Caco-2 (cell line): ENCODE measurements at places on chromosomes 4 and X.

- no peaks in the 10 kb centered on the region for H3K27me3 ChIP-seq
- no peak for DNase-seq
- no peaks in the 10 kb centered on the region for H3K4me1 ChIP-seq
- no peaks in the 10 kb centered on the region for H3K36me3 ChIP-seq
Observed at GRCh38 chr4:4339504-4340085, 47.3 kb upstream of the NSG1 start.

- no peak for DNase-seq
- H3K4me1 ChIP-seq: 0 out of 2 replicates have a peak, but pooled peaks cover 4% of the 10 kb centered on the region
- H3K36me3 ChIP-seq: no peaks in the 10 kb centered on the region
- H3K27ac ChIP-seq: no peak overlapping the region
- H3K4me3 ChIP-seq: no peak overlapping the region
Observed at GRCh38 chr4:113101669-113102068, 52.2 kb downstream of the ANK2 start.

GRCh38 chr4:57102050-57102624 lies 8.0 kb downstream of the IGFBP7 start:
- no peak for DNase-seq
- no peaks in the 10 kb centered on the region for H3K36me3 ChIP-seq
- no peaks in the 10 kb centered on the region for H3K27me3 ChIP-seq

- no peak for DNase-seq
- no peaks in the 10 kb centered on the region for H3K27me3 ChIP-seq
- no peaks in the 10 kb centered on the region for H3K36me3 ChIP-seq
- H3K4me3 ChIP-seq: no peak overlapping the region
- H3K27ac ChIP-seq: no peak overlapping the region
Observed at GRCh38 chrX:68998716-68999115, 166.5 kb downstream of the PJA1 start.

DNA sequence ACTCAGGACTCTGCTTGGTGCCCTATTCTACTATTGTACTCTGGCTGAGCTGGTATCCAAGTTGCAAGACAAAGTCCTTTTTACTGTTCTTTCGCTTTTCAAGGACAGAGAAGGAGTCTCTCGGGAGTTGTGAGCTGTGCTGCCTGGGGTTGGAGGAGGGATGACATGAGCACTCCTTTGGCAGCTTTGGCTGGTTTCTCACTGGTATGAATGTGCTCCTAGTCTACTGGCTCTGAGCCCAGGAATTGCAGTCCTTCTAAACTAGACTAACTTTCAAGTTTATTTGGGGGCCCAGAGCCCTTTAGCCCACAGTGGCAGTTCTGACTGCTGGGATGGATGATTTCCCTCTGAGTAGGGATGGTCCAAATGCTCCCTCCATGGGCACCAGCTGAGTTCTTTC lies 997.1 kb downstream of the RAB28 start:
- no peak for DNase-seq
- no peak overlapping the region for H3K4me3 ChIP-seq
- H3K4me1 ChIP-seq: no peaks in the 10 kb centered on the region
- H3K27ac ChIP-seq: no peak overlapping the region
- H3K36me3 ChIP-seq: no peaks in the 10 kb centered on the region

- H3K36me3 ChIP-seq: no peaks in the 10 kb centered on the region
- no peak overlapping the region for H3K27ac ChIP-seq
- no peaks in the 10 kb centered on the region for H3K27me3 ChIP-seq
- H3K4me1 ChIP-seq: no peaks in the 10 kb centered on the region
Observed at GRCh38 chr4:78707793-78708192, 68.4 kb upstream of the BMP2K start.
